Foreskin melanocyte (primary cell): ENCODE measurements at places on chromosomes 2 and 18.
A peak's percentile ranks its signal among the peaks of the same experiment; 100 is the strongest.

DNA sequence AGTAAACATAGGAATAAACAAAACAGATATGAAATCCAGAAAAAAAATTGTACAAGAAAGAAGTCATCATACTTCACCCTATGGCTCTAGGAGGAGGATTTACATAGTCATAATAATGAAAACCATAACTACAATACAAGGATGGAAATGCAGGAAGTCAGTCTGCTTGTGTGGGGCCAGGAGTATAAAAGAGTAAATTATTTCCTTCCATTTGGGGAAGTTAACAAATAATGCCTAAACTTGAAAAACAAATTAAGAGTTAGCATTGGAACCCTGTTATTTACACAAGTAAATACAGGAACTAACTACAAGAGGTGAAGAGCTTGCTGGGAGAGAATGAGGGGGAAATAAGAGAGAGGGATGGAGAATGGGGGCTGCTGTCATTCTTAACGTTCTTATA lies 15.4 kb downstream of the TMEM163 start:
- DNase-seq, result no peak

- no peak for DNase-seq
Measured at GRCh38 chr2:28277466-28277865, 115.2 kb upstream of the FOSL2 start.

DNA sequence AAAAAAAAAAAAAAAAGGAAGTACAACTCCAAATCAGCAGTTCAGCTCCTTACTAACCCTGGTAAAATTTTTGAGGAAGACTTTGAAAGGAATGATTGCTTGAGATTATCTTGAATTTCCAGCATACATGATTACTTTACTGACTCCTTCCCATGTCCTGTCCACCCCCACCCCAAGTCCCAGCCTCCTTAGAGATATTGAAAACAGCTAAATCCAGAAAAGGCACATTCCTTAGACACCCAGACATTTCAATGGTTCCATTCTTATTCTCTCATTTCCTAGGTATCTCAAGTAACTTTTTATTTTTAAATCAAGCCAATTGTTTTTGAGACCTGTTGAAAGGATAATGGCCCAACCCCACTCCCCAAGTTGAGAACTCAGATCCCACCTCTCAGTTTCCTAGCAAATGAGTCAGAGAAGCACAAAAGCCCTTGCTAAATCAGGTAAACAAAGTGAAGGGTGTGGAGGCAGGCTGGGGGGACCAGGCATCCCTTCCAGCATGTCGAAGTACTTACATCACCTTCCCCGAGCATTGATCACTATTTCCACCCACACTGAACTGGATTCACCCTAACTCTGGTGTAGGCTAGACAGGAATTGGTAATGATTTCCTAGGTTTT lies 95.4 kb upstream of the FZD7 start:
- no peak for DNase-seq

DNA sequence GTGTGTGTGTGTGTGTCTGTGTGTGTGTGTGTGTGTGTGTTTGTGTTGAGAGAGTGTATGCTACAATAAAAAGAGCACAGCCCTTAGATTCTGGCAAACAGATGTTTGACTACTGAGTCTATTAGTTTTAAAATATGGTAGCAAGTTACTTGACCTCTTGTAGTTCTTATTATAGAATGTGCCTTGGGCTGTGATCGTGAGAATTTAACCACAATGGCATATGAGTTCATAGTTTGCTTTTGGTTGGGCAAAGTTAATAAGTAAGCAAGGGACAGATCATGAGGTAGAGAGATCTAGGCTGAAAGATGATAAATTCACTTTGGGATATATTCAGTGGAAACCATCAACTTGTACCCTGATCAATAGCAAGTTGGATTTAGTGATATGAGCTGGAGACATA lies 334.3 kb upstream of the VWC2L start:
- DNase-seq, result peak; percentile 81

- no peak for DNase-seq
Measured at GRCh38 chr18:22066083-22066485, 103.3 kb upstream of the GATA6 start.

- DNase-seq, result no peak
Measured at GRCh38 chr2:72931280-72931910, 14.1 kb downstream of the EMX1 start.

- no peak for DNase-seq
Measured at GRCh38 chr2:20490300-20491181, 43.7 kb downstream of the RHOB start.

DNA sequence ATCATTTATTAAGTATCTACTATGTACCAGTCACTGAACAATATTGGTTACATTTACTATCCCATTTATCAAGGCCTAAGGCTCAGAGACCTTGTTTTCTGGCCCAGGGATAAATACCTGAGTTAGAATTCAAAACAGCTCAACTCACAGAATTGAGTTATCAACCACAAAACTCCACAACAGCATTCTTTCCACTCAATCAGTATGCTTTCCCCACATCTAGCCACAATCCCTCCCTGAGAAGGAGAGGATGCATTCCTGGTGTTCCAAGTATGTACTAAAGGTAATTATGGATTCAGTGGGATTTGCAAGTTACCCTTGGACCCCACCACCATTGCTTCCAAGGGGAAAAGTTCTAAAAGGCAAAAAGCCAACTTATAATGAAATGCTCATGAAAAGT lies 104.2 kb upstream of the PID1 start:
- no peak for DNase-seq

- no peak for DNase-seq
Measured at GRCh38 chr2:230777721-230778120, 65.1 kb downstream of the CAB39 start.
